ENCODE measurements at places on chromosomes 4 and X. TPM values are rescaled to one million over a fixed set of nuclear protein-coding genes. Genes with fewer than 3 reads are reported as not detected.

BEND4 gene
- polyA plus RNA-seq, result 1.1 TPM

MND1 gene
- 15.1 TPM for polyA plus RNA-seq

PDGFRA gene
- 213 TPM for polyA plus RNA-seq

NDST3 gene
- 3.2 TPM for polyA plus RNA-seq

NUP62CL gene
- 11.9 TPM for polyA plus RNA-seq

EFHC2 gene
- 10.8 TPM for polyA plus RNA-seq

INTU gene
- 20.0 TPM for polyA plus RNA-seq

TIMP1 gene
- polyA plus RNA-seq, result 82.7 TPM

MAGEA2 gene
- not detected for polyA plus RNA-seq

ASB9 gene
- polyA plus RNA-seq, result 14.3 TPM

HMX1 gene
- not detected for polyA plus RNA-seq

NKX6-1 gene
- polyA plus RNA-seq, result 0.07 TPM

APEX2 gene
- 16.9 TPM for polyA plus RNA-seq

RPL9 gene
- 515 TPM for polyA plus RNA-seq

MAGEB17 gene
- 0.25 TPM for polyA plus RNA-seq

CXorf65 gene
- not detected for polyA plus RNA-seq

MAGEA8 gene
- 0.28 TPM for polyA plus RNA-seq

TSPAN7 gene
- polyA plus RNA-seq, result 64.6 TPM

ETNPPL gene
- not detected for polyA plus RNA-seq

SMIM10L2A gene
- 11.2 TPM for polyA plus RNA-seq

PLA2G12A gene
- polyA plus RNA-seq, result 31.2 TPM

GK2 gene
- polyA plus RNA-seq, result not detected

MAGEA4 gene
- polyA plus RNA-seq, result not detected

SSX4 gene
- not detected for polyA plus RNA-seq

FLNA gene
- polyA plus RNA-seq, result 484 TPM

ANTXR2 gene
- polyA plus RNA-seq, result 106 TPM

KLHL15 gene
- polyA plus RNA-seq, result 12.9 TPM

TRIM61 gene
- polyA plus RNA-seq, result 3.5 TPM

SPIN4 gene
- polyA plus RNA-seq, result 21.0 TPM

TCEANC gene
- 4.8 TPM for polyA plus RNA-seq

KIT gene
- 16.1 TPM for polyA plus RNA-seq

USP26 gene
- polyA plus RNA-seq, result not detected

STATH gene
- polyA plus RNA-seq, result 0.69 TPM

FATE1 gene
- polyA plus RNA-seq, result not detected

GPRASP1 gene
- polyA plus RNA-seq, result 11.5 TPM

ERCC6L gene
- 4.5 TPM for polyA plus RNA-seq

MCTS1 gene
- polyA plus RNA-seq, result 56.7 TPM

COX7B2 gene
- polyA plus RNA-seq, result not detected

LUZP4 gene
- polyA plus RNA-seq, result not detected

CENPC gene
- 27.0 TPM for polyA plus RNA-seq

XAGE1B gene
- not detected for polyA plus RNA-seq

VCX2 gene
- polyA plus RNA-seq, result not detected

AFF1 gene
- polyA plus RNA-seq, result 54.1 TPM

PHKA1 gene
- 6.0 TPM for polyA plus RNA-seq

SLC49A3 gene
- polyA plus RNA-seq, result 5.9 TPM

RBPJ gene
- 86.1 TPM for polyA plus RNA-seq

ARAP2 gene
- polyA plus RNA-seq, result 7.7 TPM

CACNA1F gene
- 0.20 TPM for polyA plus RNA-seq

MSANTD1 gene
- polyA plus RNA-seq, result 0.87 TPM

XPNPEP2 gene
- polyA plus RNA-seq, result 82.7 TPM

VCX3A gene
- 0.17 TPM for polyA plus RNA-seq

SLC9B1 gene
- 3.1 TPM for polyA plus RNA-seq

TRAPPC2 gene
- 10.8 TPM for polyA plus RNA-seq

DEFB131A gene
- not detected for polyA plus RNA-seq

CXCL8 gene
- polyA plus RNA-seq, result 0.17 TPM

WNK3 gene
- 4.4 TPM for polyA plus RNA-seq
